ENCODE measurements at places on chromosomes 6 and 20. TPM values are rescaled to one million over a fixed set of nuclear protein-coding genes. Genes with fewer than 3 reads are reported as not detected.

The CRIP3 gene
- 1.8 TPM for total RNA-seq

The PPP1R18 gene
- 31.6 TPM for total RNA-seq

The C20orf96 gene
- 2.4 TPM for total RNA-seq

The CALHM4 gene
- total RNA-seq = not detected

The LATS1 gene
- total RNA-seq = 36.1 TPM

The TINAG gene
- not detected for total RNA-seq
